Stimulated activated CD8-positive, alpha-beta memory T cell treated with anti-CD3 and anti-CD28 coated beads, Interleukin-12 subunit alpha, Interleukin-12 subunit beta, amount 100 ng/mL, for 4 hours (primary cell): ENCODE measurements at places on chromosomes 3 and 15.
A peak's percentile ranks its signal among the peaks of the same experiment; 100 is the strongest.

- no peak for DNase-seq
Observed at GRCh38 chr3:65833761-65834505, 204.8 kb downstream of the MAGI1 start.

GRCh38 chr15:36370731-36371112 is 208.7 kb upstream of the CDIN1 start:
- DNase-seq: no peak

GRCh38 chr3:44939581-44940036 is 36.4 kb downstream of the ZDHHC3 start:
- DNase-seq: no peak

DNA sequence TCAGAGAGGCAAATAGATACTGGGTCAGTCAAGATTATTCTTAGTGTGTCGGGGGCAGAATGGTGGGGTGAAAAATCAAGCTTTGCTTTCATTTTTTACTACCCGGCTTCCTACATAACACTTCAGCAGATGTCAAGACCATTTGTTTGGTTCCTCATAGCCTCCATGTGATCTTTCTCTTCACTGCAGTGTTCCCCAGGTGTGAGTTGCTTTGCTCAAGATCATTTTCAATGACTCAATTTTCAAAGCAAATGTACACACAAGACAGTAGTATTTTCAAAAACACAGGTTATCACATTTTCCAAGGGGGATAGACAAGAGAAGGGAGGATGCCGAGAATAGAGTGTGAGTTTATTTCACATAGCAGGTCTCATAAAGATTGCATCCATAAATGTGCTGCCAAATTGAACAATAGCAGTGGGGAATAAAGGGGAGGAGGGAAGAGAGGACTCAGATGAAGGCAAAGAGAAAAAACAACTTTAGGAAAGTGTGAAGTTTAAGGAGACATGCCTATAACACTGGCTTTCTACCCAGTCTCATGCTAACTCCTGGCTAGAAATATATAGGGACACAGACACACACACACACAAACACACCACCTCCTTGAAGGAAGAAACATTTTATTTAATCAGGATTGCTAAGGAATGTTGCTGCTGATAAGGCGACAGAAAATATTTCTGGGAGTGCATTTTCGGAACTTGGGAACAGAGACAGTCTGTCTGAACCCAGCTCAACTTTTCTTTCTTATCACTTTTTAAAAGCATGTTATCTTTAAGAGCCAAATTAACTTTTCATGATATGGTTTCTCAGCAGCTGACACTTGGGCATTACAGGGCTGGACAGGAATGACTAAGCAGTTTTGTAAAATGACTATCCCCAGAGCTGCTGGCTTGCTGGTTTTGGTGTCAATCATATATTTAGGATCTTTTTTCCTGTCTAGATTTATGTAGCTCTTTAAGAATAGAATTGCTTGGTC is 402.4 kb downstream of the RBMS3 start:
- DNase-seq: no peak

DNA sequence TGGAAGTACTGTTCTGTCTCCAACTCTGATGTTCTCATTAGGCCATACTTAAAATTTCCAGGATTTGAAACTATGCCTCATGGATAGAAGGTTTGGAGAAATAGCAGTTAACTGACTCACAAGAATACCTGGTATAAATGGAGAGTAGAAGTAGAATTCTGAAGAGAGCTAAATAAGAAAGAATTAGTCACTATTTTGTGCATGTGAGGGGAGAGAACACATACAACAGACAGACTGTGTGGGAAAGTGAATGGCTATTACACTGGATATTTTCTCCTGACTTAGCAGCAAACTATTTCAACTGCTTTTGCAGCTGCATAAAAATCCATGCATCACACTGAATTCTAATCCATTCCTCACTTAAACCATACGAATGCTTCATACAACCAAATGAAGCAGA is 71.3 kb downstream of the C3orf70 start:
- no peak for DNase-seq

DNA sequence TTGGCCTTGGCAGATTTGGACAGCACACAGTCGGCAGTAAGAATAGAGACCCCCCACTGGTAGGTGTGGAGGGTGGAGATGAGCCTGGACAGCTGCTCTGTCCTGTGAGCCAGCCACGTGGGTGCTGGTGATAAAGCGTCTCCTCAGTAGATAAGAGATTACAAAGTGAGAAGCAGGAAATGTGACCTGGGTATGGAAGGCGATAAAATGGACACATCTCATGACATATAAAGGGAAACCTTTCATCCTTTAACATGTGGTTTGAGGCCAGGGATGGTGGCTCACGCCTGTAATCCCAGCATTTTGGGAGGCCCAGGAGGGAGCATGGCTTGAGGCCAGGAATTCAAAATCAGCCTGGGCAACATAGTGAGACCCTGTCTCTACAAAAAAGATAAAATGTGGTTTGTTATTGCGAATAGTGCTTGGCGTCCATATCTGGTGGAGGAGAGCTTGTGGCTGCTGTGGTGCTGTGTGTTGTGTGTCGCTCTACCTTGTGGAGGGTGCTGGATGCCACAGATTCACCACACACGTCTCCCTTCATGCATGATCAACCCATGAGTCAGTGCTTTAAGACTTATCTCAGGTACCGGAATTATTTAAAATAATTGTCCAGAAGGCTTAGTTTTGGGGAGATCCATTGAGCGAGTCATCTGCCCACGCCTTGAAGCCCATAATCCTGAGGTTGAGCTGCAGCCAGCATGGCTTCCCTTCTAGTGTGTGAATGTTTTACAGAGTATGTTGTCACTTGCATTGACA is 157.0 kb downstream of the GABRG3 start:
- DNase-seq: no peak

- peak; percentile 63 for DNase-seq
Observed at GRCh38 chr3:123066896-123067688, at the start of gene PDIA5. Gene PDIA5 (plus strand): TSS chr3:123067025. CDS start chr3:123067165, 140 bp downstream.

GRCh38 chr15:43433165-43433564 is 59.8 kb downstream of the TP53BP1 start:
- no peak for DNase-seq

DNA sequence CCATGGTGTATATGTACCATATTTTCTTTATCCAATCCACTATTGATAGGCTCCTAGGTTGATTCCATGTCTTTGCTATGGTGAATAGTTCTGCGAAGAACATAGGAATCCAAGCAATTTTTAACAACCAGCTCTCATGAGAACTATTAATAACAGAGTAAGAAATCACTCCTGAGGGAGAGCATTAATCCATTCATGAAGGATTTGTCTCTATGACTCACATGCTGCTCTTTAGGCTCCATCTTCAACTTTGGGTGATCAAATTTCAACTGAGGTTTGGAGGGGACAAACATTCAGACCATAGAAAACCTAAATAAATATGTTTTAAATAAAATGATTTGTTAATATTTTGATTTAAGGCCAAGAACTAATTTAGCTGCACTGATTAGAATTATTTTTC is 147.4 kb downstream of the NSUN3 start:
- DNase-seq: no peak

DNA sequence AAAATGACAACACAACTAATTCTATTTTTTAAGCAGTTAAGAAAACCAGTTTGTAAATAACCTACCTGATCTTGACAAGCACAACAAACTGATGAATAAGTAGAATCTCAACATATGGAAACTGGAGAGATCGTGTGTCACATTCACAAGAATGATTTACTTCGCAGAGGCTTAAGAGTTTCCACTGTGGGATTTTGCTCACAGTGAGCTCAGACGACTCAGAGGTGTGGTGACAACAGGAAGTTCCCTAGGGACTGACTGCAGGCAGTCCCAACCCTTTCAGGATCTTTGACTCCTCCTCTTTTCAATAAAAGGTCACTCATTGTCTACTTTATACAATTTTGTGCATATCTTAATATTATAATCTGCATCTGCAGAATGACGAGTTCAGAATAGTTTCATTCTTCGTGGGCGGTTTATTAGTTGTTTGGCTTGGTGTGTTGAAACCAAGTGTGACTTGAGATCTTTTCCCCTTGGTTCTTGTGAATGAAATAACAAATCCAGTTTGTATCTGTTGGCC is at the start of gene LIPH:
LIPH (minus strand) TSS at position 231 of the 520 bp plus-strand sequence; CDS start at position 114, 117 bp downstream.
- DNase-seq: no peak

- no peak for DNase-seq
Observed at GRCh38 chr15:88035381-88035780, 221.2 kb downstream of the NTRK3 start.

- no peak for DNase-seq
Observed at GRCh38 chr3:126083511-126083912, 412 bp downstream of the SLC41A3 start.

DNA sequence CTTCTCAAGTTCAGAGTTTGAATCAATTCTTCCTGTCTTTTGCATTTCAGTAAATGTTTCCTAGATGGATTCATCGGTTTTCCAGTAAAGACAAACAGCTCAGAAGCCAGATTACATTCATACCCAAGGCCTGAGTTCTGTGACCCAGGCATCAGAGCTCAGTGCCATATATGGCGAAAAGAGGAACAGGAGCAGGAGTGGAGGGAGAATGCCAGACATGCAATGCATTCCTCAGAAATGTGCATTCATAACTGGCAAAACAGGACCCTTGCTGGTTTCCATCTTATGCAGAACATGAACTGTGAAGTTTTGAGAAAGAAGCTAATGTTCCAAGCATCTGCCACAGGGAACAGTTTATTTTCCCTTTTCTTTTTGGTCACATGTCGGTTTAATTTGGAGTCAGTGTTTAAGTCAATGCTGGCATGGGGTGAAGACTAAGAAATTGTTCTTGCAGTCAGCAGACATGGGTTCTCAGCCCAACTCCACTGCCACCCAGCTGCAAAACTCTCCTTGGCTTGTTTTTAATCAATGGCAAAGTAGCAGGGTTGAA is 116.5 kb downstream of the LPP start:
- no peak for DNase-seq

DNA sequence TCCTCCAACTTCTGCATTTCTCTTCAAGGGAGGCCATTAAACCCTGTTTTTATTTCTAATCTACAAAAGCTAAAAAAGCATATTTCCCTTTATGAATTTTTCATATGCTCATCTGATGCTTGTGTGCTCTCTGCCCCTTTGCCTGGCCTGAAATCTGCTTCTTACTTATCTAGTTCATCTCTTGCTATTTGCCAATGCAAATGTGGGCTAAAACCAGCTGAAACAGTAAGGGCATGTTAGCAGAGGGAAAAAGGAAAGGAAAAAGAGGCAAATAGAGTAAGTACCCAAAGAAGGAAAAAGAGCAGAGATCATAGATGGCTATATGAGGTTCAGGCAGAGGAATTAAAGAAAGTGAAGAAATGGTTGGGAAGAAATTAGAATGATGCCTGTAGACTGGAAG is 185.2 kb downstream of the CNTN4 start:
- DNase-seq: no peak

GRCh38 chr3:70421506-70421905 is 109.1 kb upstream of the MDFIC2 start:
- DNase-seq: no peak

- no peak for DNase-seq
Observed at GRCh38 chr3:109994853-109995252, 657.5 kb upstream of the DPPA4 start.

DNA sequence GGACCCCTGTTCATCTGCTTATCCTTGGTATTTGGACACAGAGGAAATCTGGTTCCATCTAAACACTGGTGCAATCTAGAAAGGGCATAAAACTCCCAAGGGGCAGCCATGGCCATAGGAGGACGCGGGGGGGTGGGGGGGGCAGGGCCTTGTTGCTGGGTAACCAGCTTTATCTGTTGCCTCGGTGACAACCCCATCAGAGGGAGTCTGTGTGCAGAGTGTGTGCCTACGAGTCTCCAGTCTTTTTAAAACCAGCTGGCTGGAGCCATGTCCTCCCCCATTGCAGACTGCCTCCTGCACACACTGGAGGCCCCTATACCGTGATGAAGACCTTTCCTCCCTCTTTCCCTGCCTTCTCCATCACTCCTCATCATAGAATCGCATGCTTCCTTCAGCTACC is 26.4 kb upstream of the CORO2B start:
- no peak for DNase-seq

DNA sequence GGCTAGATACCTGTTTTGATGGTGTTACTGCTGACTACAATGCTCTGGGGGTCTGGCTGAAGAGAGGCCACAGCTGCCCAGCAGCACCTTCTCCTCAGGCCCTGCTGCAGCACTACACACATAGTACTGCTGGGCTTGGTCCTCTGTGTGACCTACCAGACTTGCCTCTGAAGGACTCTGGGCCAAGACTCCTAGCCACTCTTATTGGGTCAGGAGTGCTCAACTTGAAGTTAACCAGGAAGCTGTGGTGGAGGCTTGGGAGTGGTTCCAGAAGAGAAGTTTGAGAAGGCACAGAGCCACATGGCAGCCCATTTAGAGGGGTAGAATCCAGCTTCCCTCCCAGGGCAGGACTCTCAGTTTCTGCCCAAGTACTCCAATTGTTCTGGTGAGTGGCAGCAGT is 16.6 kb downstream of the ELP6 start:
- no peak for DNase-seq
